Hematopoietic multipotent progenitor cell treated with erythropoietin and hydrocortisone succinate and interleukin-3 and kit ligand, for 4 days (in vitro differentiated cells): ENCODE measurements at places on chromosomes 11 and 22.

- DNase-seq, result no peak
These were observed 17.1 kb upstream of the OR52M1 start for GRCh38 chr11:4527926-4528325.

DNA sequence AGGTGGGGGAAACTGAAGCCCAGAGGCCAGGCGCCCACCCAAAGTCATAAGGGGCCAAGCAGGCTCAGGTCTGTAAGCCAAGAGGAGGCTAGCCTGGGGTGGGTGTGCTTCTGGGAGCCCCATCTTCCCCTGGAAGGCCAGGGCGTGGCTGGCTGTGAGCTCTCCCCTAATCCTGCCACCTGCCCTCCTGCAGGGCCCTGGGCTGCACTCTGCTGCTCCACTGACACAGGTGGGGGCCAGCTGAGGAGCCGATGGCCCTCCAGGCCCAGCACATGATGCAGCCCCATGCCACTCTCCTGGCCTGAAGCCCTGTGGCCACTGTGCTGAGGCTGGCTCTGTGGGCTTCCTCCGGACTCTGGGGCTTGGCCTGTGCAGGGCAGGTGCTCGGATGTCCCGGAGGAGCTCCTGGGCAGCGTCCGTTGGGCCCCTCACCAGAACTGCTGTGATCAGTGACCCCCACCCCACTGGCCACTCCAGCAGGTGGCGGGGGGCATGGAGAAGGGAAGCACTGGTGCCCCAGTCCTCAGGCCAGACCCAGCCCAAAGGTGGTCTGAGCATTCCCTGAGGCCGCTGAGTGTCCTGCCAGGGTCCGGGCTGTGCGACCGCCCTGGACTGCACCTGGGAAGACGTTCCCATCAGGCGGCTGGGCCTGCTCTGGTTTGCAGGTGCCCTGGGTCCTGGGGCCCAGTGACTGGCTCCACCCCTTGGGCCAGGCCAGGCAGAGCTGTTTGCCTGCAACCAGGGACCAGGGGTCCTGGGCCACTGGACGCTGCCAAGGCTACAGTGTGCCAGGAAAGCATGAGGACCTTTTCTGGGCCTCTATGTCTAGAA is 8.5 kb downstream of the PIM3 start:
- no peak for DNase-seq

DNA sequence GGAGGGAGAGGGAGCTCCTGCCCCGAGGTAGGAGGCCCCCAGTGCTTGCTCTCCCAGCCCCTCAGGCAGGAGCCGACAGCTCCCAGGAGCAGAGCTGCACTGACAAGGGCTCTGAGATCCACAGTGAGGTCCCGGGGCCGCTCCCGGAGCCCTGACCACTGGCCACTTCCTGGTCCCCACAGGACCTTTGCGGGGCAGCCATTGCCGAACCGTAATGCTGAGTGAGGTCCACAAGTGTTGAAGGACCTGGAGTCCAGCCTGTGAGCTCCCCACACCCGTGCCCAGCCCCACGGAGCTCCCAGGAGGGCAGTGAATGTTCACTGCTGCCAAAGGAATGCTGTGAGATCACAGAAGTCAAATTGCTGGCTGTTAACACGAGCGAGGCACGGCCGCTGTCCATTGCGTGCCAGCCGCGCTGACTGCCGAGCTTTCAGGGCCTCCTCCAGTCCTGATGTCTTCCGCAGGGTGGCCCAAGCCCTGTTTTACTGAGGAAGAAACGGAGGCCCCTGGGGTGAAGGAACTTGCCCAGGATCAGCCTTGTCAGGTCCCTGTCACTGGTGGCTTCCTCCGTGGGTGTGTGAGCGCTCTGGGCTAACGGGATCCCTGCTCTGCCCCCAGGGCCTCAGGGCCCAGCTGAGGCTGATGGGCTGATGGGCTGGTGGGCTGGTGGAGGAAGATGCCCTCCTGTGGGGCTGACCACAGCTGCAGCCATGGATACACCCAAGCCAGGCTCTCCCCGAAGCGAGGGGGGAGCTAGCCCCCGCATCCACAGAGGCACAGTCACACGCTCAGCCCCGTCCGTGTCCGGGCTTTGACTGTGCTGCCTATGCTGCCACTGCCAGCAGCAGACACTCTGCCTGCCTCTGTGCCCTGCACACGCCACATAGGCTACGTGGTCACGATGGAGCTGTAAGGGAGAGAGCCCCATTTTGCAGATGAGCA is 70.8 kb downstream of the WNT7B start:
- DNase-seq, result no peak

- DNase-seq, result no peak
These were observed 57.7 kb downstream of the CABIN1 start for GRCh38 chr22:24068717-24069297.

DNA sequence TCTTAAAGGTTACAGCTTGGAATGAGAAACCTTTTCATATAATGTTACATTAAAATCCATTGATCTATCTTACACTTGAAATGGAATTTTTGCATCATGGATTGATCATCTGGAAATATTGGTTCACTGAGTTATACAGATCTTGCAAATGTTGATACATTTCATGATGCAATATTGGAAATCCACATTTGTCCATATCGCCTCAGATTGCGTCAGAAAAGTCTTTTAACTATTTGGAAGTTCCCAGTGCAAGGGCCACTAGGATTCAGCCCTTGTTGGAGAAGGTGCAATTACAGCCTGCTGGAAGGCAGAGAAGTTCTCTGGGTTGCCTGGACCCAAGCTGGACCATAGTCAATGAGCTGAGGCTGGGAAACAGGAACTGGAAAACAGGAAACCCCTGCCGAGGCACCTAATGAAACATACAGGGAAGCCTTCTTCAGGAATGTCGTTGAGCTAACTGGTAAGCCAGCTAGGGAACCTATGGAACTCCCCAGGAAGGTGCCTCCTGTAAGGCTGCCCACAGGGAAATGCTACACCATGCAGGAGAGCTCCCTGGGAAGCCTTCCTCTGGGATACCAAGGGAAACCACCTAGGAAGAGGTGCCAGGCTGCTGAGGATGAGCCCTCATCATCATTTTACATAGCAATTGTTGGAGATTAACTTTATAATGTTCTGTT is 600.4 kb upstream of the CADM1 start:
- DNase-seq, result no peak

DNA sequence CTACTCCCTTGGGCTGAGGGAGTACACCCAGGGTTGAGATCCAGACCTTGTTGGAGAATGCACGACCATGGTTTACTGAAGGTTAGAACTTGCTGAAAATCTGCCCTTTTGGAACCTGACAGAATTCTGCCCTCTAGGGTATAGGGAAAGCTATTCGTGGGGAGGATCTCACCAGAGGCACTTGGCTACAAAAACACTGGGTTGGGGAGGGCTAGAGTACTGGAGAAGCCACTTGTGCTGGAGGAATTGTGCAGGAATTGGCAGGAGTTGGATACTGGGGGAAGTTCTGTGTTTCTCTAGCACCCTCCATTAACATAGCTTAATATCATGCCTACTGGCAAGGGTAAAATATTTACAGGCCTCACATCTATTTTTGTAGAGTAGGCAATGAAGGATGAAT is 55.8 kb downstream of the PPME1 start:
- peak; percentile 14 for DNase-seq

- no peak for DNase-seq
These were observed 32.3 kb downstream of the ADAMTS15 start for GRCh38 chr11:130480711-130481140.

- DNase-seq, result no peak
These were observed 58.9 kb downstream of the RCN1 start for GRCh38 chr11:32149748-32150147.

- no peak for DNase-seq
These were observed 1.0 kb upstream of the BIK start for GRCh38 chr22:43109511-43109910.

- DNase-seq, result no peak
These were observed 143.0 kb downstream of the MPPED1 start for GRCh38 chr22:43554694-43555365.

GRCh38 chr11:58900479-58901420 is 38.5 kb upstream of the GLYATL1 start:
- peak; percentile 90 for DNase-seq

DNA sequence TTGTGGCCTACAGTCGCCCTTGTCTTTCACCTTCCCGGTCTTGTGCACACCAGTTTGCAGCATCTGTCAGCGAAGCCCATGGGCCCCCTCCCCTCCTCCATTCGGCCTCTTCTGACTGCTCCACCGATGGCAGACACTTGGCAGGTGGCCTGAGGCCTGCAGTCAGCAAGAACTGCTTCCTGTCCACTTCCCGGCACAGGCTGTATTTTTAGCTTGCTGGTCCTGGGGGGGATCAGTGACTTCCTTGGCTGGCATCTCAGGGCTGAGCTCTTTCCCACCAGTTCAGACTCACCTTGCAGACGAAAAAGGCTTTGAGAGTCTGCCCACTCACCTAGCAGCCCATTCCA is 106.4 kb downstream of the SYN3 start:
- peak; percentile 27 for DNase-seq

GRCh38 chr22:40432157-40432556 is 61.8 kb downstream of the SGSM3 start:
- peak; percentile 30 for DNase-seq

GRCh38 chr11:107924306-107924705 is 3.9 kb upstream of the RAB39A start:
- no peak for DNase-seq

- peak; percentile 47 for DNase-seq
These were observed 67.2 kb upstream of the ALX4 start for GRCh38 chr11:44377121-44377520.

DNA sequence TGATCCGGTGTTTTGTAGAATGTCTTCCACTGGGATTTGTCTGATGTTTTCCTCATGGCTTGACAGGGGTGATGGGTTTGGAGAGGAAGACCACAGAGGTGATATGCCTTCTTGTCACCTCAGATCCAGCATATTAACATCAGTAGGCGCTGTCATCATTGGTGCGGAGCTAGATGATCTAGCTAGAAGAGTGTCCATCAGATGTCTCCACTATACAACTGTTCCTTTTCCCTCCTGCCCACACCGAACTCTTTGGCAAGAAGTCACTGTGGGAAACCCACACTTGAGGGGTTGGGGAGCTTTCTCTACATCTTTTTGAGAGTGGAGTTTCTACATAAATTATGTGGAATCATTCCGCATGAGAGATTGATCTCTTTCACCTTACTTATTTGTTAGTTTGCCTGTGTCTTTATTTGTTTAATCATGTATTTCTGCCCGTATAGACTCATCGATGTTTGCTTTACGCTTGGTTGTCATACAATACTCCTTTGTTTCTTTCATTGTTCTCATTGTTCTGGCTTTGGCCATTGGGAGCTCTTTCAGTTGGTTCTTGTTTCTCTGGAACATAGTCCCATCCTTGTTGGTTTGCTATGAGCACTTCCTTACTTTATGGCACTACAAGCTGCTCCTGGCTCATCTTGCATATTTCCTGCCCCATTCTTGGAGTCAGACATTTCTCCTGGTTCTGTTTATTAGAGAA is 1420.3 kb downstream of the BRD1 start:
- DNase-seq, result no peak

- DNase-seq, result peak; percentile 68
These were observed 9.1 kb upstream of the OR10D3 start for GRCh38 chr11:124174001-124174583.

GRCh38 chr22:40829131-40829530 is 10.0 kb upstream of the SLC25A17 start:
- no peak for DNase-seq

DNA sequence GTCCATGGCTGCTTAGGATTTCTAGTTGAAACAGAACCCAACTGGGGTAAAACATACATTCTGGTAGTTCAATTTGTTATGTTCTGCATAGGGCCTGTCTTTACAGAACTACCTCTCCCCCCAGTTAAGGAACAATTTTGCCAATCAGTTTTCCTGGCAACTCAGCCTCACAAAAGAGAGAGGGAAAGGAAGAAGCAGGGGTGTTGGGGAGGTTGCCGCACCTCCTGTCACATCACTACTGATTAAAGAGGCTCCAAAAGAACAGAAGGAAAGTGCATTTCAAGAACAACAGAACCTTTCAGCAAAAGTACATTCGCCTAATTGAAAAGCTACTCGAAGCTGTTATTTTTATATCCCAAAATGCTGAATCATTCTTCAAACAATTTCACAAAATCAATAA is 217.6 kb downstream of the CADM1 start:
- DNase-seq, result no peak

GRCh38 chr22:44404341-44405020 is 91.7 kb upstream of the SHISAL1 start:
- no peak for DNase-seq

DNA sequence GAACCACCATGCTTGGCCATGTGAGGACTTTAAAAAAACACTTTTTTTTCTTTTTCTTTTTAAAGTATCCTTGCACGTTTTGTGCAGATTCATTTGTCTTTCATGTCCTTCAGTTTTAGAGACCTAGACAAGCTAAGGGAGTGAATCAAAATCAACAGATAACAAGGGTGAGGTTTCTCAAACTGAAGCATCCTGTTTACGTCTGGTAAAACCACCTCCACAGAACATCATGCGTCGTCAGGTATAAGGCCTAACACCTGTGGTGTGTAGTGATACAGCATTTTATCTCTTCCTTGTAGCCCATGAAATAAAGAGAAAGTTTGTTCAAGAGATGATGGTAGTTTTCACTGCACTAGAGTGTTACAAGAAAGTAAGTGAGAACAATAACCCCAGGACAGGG is 26.3 kb upstream of the CSF2RB start:
- DNase-seq, result no peak

- DNase-seq, result no peak
These were observed 3.2 kb downstream of the SCGB1A1 start for GRCh38 chr11:62421996-62422395.

DNA sequence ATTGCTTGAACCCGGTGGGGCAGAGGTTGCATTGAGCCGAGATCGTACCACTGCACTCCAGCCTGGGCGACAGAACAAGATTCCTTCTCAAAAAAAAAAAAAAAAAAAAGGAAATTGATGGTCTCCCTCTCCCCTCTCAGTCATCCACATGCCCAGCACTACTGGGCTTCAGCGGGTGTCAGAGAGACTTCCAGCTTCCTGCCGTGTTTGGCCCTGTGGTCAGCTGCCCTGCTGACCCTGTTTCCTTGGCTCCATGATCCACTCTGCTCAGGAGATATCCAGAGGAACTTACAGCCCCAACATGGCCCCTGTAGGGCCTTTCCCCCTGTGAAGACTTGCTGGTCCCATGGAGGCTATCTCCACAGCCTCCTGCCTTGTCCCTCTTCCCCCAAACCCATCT is 6.1 kb upstream of the PNPLA3 start:
- DNase-seq, result no peak

DNA sequence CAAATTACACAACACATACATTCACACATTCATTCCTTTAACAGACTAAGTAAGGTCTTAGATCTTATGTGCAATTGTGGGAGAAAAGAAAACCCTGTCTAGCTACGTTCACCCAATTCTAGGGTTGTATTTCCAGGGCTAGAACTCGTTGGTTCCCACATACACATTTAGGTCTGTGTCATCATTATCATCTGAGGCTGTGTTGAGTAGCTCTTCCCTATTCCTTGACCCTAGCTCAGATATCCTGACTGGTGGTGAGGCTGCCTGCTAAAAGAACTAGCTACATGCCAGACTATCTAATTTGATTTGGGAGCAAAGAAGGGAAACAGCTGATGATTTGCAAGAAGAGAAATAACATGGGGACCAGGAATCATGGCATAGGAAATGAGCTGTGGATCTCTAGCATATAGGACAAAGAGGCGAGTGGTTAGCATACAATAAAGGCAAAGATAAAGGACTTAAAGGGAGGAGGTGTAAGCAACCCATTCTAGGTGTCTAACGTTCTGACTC is 27.5 kb upstream of the OR10G7 start:
- no peak for DNase-seq
